ENCODE measurements at places on chromosomes 3 and 15. TPM values are rescaled to one million over a fixed set of nuclear protein-coding genes. Genes with fewer than 3 reads are reported as not detected.

ACKR2 gene
- total RNA-seq: 7.6 TPM

- no peaks in the 10 kb centered on the region for H3K4me1 ChIP-seq
- H3K27me3 ChIP-seq: no peaks in the 10 kb centered on the region
- H3K27ac ChIP-seq: no peak overlapping the region
- no peak overlapping the region for H3K4me3 ChIP-seq
These were observed 21.8 kb downstream of the CCDC32 start for GRCh38 chr15:40543082-40543481.

GRCh38 chr3:88142094-88142624 is 7.6 kb upstream of the C3orf38 start:
- no peaks in the 10 kb centered on the region for H3K4me1 ChIP-seq
- no peak overlapping the region for H3K27ac ChIP-seq
- H3K36me3 ChIP-seq: peaks cover 10% of the 10 kb centered on the region
- DNase-seq: no peak
- no peaks in the 10 kb centered on the region for H3K27me3 ChIP-seq
- no peak overlapping the region for H3K4me3 ChIP-seq

- H3K4me1 ChIP-seq: no peaks in the 10 kb centered on the region
- no peaks in the 10 kb centered on the region for H3K36me3 ChIP-seq
- no peak for DNase-seq
These were observed 33.6 kb upstream of the SEC13 start for GRCh38 chr3:10354361-10355015.

- H3K4me1 ChIP-seq: no peaks in the 10 kb centered on the region
- no peaks in the 10 kb centered on the region for H3K36me3 ChIP-seq
- no peak for DNase-seq
- H3K27ac ChIP-seq: no peak overlapping the region
- H3K4me3 ChIP-seq: no peak overlapping the region
- H3K27me3 ChIP-seq: no peaks in the 10 kb centered on the region
These were observed 82.3 kb downstream of the LRTM1 start for GRCh38 chr3:54845551-54845950.

- H3K27me3 ChIP-seq: no peaks in the 10 kb centered on the region
- no peak for DNase-seq
These were observed 281.3 kb downstream of the FGF12 start for GRCh38 chr3:192445770-192446644.
